Stimulated activated CD8-positive, alpha-beta memory T cell treated with anti-CD3 and anti-CD28 coated beads, Interleukin-2, amount 100 ng/mL, for 1 hour (primary cell): ENCODE measurements at places on chromosomes 5 and 9.
A peak's percentile ranks its signal among the peaks of the same experiment; 100 is the strongest.

DNA sequence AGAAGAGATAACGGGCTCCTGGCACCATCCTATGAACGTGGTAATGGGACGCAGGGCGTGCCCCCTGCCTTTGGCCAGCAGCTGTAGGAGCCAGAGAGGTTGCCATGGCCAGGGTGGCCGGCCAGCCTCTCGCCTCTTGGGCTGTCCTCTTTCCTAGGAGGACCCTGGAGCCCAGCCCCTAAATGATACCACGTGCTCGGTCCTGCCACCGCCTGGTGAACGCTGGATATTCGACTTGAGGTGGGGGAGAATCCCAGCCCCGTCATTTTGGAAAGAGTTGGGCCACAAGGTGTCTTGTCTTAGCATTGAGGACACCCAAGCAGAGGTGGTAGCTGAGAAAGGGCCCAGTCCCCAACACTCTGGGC is 391 bp upstream of the NRG2 start:
- no peak for DNase-seq

DNA sequence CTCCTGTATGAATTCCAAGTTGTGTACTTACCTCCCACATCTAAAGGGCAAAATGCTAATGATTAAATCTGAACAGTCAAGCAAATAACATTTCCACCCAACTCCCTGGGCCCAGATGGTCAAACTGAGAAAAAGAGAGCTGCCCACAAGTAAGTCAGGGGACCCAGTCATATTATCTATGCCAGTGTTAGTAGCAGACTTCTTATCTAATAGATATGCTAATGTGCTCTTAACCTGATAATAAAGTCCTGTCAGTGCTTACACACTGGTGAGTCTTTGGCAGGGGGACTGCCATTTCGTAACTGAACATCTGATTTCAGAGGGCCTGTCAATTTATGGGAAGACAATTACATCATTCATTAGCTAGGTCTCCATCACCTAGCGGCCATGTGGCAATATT is 292.3 kb upstream of the WWC1 start:
- no peak for DNase-seq

DNA sequence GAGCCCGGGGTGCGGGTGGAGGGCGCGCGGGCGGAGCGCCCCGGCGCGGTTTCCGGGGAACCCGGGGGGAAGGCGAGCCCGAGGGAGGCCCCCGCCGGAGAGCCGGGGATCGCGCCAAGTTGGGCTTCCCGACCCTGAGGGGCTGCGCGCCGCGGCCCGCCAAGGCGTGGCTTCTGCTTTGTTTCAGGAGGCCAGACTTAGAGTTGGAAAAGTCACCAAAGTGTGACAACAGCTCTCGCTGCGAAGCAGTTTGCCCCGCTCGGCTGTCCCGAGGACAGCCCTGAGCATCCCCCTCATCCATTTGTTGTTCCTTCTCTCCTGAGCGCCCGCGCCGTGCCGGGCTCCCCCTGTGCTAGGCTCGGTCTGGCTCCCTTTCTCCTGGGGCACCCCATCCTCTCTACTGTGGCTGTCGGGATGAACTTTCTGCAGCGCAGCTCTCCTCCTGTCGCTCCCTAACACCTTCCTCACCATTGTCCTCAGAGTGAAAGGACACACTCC is 410 bp downstream of the GLIPR2 start:
- no peak for DNase-seq

DNA sequence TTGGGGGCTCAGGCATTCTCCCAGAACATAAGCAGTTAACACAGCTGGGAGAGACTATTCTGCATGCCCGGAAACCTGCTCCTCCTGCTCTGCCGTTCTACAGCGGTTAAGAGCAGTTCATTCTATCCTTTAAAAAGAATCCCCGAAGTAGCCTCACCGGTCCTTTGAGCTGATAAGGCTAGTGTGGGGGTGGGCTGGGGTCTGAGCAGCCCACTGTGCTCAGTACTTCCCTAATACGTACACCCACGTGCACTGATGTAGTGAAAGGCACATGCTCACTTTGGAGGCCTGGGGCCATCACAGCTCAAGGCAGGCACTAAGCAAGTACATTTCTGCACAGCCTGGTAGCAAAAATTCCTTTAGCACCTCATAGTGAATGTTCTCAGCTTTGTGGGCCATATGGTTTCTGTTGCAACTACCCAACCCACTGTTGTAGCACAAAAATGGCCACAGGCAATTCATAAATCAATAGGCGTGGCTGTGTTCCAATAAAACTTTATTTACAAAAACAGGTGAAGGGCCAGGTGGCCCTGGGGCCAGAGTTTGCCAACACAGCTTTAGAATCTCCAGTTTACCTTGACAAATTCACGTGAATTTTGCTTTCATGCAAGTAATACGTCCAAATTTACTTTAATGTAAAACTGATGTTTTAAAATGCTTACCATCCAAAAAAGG is 136.4 kb downstream of the ZNF354C start:
- DNase-seq, result no peak

DNA sequence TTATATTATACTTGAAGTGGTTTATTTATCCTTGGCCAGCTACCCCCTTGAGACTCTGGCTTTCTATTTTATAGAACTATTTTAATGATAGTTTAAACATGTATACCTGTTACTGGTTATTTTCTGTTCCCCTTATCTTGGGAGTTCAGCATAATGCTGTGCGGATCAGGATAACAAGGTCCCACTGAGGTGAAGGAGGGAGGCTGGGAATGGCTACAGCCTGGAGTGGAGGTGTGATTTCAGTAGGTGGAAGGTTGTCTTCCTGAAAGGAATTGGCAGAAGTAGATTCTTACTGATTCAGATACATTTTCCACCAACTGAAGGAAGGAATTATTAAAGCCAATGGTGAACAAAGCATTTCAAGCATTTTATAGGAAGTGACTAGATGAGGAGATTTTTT is 38.9 kb downstream of the PAM start:
- no peak for DNase-seq

DNA sequence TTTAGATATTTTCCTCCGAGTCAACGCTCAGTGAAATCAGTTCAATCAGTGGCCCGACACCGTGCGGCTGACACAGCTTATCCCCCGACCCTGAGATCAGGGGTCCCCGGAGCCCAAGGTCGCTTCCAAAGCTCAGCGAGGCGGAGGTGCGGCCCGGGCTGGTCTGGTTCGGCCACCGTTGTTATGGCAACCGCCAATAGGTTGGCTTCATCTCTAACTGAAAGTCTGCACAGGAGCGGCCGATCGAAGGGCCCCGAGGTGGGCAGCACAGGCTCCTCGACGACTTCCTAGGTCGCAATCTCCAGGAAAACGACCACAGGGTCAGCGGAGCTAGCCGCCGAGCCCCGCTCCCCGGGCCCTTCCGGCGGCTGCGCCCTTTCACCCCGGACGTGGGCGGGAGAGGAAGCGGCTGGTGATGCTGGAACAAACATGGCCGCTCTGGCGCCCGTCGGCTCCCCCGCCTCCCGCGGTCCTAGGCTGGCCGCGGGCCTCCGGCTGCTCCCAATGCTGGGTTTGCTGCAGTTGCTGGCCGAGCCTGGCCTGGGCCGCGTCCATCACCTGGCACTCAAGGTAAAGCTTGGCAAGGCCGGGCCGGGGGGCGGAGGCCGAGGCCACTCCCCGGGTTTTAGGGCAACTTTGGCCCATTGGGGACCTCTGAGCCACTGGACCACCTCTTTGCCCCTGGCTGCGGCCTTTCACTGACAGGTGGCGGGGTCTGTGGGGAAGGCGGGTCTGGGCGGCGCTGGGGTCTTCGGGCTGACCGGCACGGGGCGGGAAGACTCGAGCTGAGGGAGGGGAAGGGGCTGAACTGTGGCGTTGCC is at the start of gene GPR107:
Gene GPR107 (plus strand): TSS at position 403 of the 821 bp plus-strand sequence. CDS start 27 bp downstream, at position 430.
- peak; percentile 63 for DNase-seq

DNA sequence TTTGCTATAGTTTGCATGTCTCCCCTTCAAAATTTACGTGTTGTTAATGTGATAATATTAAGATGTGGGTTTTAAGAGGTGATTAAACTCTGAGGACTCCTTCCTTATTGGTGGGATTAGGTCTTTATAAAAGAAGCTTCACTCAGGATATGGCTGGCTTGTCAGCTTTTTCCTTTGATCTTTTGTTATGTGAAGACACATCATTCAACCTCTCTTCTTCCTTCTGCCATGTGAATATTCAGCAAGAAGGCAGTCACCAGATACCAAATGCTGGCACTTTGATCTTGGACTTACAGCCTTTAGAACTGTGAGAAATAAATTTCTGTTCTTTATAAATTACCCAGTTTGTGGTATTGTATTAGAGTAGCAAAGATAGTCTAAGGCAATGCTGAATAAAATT is 855.9 kb upstream of the CDH10 start:
- no peak for DNase-seq

DNA sequence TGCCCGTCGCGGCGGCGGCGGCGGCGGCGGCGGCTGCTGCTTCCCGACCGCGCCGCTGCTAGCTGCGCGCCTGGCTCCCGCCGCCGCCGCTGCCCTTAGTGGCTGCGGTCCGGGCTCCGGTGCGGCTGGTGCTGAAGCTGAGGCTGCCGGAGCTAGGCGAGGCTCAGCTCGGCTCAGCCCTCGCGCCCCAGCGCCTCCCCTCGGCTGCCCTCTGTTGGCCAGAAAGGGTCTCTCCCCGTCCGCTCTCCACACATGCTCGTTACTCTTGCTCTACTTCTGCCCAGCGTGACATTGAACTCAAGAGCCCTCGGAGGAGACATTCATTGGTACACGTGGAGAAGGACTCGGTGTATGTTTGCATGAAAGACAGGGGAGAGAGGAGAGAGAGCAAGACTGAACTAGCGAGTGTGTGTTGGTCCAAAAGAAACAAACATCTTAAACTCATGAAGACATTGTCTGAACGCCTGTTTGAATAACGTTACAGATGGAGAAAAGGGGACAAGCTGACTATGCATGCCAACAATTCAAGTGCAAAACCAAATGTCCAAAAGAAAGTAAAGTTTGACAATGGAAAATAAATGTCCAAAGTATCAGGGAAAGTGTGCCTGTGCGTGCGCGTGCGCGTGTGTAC is at the start of gene HCN1:
Gene HCN1 (minus strand): TSS at position 175 of the 631 bp plus-strand sequence.
- DNase-seq, result no peak

GRCh38 chr9:128420060-128420650 is 502 bp upstream of the CERCAM start:
- DNase-seq, result peak; percentile 40

DNA sequence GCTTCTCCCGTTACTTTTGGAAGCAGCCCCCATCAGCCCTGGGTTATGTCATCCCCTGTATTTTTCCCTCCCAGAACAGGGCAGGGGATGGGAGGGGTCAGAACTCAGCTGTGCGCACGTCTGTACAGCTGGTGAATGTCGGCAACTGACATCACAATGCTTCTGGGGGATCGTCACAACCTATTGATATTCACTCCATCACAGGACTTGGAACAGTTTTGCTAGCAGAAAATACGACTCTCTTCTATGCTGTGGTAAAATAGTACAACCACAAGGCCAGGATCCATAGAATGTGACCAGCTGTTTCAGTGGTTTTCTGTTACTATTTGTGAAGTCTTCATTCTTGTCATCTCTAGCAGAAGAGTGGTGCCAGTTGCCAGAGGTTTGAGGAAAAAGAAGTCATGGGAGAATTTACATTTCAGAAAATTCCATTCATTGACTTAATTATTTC is 77.1 kb upstream of the KLF4 start:
- DNase-seq, result no peak

DNA sequence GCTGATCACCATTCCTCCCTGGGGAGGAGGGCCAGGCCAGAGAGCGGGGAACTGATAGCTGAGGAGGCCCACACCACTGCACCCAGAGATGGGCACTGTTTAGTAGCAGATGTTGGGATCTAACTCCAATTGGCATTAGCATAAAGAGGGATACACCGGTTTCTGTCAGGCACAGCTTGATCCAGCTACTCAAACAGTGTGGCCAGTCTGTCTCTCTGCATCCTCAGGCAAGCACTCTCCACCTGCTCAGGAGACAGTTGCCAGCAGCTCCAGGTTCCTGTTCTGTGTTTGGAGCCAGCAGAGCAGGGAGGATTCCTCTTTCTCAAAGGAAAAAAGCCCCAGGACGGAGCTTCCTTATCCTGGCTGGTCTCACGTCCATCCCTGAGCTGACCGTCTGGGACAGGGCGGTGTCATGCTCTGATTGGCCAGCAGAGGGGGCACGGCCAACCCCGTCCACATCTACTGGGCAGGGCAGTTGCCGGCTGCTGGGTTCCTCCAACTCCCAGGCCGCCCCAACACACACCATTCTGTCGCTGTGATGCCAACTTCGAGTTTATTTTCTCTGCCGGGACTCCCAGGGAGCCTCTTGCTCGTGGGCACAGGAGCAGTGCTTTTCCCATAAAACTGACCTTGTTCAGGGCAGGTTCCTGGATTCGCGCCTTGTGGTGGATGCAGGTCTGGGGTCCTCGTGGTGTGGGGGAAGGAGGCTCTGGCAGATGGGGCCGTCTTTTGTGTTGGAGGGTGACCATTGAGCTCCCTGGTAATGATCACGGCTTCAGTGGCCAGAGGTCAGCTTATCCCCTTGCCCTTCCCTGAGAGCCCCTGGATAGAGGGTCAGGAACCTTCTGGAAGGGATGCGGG is 47.9 kb downstream of the COL5A1 start:
- no peak for DNase-seq

- DNase-seq, result no peak
Measured at GRCh38 chr5:108143581-108143980, 238.3 kb downstream of the FBXL17 start.

DNA sequence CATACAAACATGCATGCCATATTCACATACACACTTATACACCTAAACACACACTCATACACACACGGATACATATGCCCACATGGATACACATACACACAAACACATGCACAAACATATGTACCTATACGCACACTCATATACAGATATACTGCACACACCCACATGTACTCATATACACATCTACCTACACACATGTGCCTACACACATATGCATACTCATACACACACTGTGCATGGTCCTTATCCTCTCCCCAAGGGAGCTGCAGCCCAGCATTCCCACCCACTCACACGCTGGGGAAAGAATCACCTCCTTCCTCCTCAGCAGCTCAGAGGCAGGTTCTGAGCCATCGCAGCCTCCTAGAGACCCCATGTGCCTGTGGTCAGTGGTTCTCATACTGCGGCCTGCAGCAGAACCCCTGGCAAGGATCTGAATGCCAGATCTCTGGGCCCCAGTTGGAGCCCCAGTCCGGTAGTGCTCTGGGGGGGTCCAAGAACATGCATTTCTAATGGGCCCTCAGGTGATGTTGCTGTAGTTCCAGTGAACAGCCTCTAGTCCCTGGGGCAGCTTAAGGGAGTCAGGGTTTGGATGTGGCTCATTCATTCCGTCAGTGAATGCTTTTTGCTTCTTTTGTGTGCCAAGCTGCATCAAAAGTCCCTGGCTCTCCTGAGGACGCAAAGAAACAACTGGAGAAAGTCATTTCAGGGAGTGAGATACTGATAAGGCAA is 39.0 kb downstream of the SEMA4D start:
- DNase-seq, result no peak

- no peak for DNase-seq
Measured at GRCh38 chr9:129672702-129673101, 7.3 kb downstream of the PRRX2 start.

- no peak for DNase-seq
Measured at GRCh38 chr5:106080535-106080934, 1590.2 kb downstream of the EFNA5 start.
